ENCODE measurements at places on chromosomes 6 and 20.
A peak's percentile ranks its signal among the peaks of the same experiment; 100 is the strongest.

DNA sequence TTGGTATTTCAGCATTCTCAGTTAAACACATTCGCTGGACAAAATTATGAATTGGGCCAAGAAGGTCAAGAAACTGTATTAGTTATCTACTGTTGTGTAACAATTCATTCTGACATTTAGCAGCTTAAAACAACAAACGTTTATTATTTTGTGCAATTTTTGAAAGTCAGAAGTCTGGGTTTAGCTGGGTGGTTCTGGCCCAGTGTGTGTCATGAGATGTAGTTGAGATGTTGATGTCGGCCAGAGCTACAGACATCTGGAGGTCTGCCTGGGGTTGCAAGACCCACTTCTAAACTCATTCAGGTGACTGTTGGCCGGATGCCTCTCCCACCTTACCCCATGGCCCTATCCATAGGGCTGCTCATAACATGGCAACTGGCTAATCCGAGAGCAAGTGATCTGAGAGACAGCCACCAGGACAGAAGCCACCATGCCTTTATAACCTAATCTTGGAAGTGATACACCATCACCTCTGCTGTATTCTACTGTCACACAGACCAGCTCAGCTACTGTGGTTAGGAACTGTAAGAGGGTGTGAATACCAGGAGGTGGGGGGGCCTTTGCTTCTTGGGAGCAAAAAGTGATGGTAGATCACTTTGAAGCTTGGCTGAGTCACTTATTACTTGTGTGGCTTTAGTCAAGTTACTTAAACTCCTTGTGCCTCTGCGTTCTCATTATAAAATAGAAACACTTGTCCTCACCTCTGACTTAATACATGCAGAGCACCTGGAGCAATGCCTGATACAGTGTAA lies 217.0 kb upstream of the MYLIP start:
- no peak for DNase-seq

- peak; percentile 18 for DNase-seq
Observed at GRCh38 chr6:167779129-167779992, 47.4 kb upstream of the AFDN start.

DNA sequence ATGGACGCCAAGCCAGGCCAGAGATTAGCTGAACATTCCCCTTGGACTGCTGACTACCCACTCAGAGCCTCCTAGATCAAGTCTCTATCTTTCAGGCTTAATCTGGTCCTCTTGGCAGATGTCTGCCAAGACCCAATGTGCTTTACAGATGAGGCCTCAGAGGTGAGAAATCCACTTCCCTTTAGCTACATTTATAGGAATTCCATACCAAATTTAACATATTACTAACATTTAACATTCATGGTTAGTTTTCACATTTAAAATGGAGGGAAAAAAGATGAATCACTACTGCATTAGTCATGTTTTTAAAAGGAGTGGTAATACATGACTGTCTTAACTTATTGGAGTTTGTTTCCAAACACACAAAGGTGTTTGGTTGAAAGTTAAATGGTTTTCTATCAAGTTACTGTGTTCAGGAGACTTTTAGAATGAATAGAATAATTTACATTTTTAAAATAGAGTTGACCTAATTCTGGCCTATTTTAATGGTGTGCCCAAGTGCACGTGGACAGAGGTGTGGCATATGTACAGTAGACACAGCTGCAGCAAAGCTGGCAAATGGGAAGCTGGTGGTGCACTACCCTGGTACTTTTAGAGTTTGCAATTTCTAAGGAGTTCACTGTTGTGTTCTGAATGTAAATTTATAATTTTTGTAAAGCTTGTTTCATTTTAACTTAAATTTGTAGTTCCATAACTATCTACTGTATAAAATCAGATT lies 41.9 kb upstream of the CALHM6 start:
- no peak for DNase-seq

DNA sequence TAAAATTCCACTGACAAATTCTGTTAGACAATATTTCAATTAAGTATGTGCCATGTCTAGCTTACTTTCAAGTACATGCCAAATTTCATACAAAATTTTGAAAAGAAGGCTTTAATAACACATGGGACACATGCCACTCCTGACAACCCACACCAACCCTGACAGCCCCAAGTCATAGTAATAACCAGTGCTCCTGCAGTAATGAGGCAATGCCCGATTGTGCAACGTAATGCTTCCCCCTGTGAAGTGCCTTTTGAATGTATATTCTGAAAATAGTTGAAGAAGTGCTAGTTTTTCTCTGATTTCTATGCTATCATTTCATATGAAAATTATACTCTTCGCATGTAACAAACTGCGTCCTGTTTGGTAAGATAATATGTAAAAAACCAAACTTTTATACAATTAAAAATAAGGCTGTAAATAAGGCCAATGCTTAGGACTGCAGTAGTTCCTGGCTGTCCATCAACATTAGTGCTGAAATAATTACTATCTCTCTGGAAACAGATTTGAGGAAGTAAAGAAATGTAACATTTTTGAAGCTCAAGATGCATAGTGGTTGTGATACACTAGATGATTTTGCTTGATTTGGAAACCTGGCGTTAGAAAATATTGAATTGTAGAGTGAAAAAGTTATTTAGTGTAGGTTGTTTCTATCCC lies 125.8 kb upstream of the BCLAF1 start:
- DNase-seq: no peak

DNA sequence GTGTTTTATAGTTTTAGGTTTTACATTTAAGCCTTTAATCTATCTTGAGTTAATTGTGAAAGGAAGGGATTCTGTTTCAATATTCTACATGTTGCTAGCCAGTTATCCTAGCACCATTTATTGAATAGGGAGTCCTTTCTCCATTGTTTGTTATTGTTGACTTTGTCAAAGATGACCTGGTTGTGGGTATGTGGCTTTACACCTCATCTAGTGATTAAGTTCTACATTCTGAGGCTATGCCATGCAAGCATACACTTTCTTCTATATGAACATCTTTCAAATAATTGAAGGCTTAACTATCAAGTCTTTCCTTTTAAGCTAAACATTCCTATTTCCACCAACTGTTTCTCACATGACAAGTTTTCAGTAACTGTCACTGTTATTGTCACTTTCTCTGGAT lies 46.1 kb downstream of the ME1 start:
- no peak for DNase-seq

- DNase-seq: no peak
Observed at GRCh38 chr6:138241934-138242333, 23.6 kb upstream of the PBOV1 start.

DNA sequence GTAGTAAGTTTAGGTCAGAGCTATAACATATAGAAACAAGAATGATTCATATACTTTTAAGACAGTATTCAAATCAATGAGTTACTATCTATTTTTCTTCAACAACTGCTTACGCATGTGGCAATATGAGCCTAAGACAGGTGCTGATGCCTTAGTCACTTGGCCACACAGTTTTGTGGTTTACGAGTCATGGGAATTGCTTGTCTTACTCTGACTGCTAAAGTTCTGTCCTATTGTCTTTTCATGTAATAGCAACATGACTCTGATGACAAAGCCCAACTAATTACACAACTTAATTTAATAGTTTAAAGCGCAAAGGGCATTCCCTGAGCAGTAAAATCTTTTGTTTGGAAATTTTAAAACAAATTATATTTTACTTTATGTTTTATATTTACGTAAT lies 159.3 kb upstream of the CENPW start:
- no peak for DNase-seq

GRCh38 chr20:57911512-57912226 lies 201.9 kb upstream of the PMEPA1 start:
- DNase-seq: no peak

GRCh38 chr20:45588800-45589199 lies 9.7 kb upstream of the WFDC8 start:
- DNase-seq: no peak

DNA sequence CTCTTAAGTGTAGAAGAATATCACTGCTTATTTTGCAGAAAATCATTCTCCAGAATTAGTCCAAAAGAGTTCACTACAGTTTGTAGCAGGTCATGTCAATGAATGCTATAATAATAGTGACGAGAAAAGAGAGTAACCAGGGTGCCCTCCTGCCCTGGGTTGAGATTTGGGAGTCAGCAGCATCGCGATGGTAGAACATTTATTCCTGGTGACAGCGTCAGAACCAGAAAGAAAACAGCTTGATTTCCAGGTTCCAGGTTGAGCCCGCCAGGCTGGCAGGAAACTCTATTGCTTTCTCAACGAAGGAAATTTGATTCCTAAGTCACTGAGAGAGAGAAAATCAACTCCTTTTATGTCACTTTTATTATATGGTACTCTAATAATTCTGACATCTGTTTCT lies 550.3 kb downstream of the QKI start:
- no peak for DNase-seq

- DNase-seq: peak; percentile 94
Observed at GRCh38 chr6:44219053-44219814, 2.5 kb downstream of the MYMX start.

- DNase-seq: no peak
Observed at GRCh38 chr20:31633339-31633914, 4.3 kb upstream of the COX4I2 start.

DNA sequence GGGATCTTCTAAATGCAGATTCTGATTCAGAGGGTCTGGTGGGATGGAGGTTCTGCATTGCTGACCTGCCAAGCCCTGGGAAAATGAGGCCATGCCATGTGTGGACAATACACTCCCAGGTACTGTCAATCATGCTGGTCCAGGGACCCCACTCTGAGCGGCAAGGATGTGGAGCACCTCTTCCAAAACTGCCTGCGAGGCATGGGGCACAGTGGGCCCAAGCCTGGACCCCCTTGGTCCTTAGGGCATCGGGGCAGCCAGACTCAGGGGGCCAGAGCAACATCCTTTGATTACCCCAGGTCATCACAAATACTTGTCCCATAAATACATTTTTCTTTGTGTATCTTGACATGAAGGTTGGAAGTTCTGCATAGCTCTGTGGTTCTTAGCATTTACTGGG lies 76.8 kb upstream of the NXT1 start:
- no peak for DNase-seq

DNA sequence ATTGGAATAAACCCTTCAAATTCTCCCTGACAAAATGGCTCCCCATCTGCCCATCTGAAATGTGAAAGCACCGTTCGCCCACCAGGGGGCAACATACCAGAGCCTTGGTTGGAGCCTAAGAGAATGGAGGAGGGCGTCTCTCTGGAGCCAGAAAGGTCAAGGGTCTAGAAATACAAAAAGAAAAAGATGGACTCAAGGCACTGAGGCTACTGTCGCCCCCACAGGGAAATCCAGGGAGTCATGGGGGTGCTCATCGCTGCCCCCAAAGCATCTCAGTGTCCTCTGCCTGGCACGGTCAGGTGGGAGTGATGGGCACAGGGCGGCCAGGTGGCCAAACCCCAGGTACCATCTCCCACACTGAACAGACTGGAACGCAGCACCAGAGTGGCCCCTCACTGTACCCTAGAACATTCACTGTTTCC lies 136.3 kb downstream of the ZMYND8 start:
- no peak for DNase-seq

DNA sequence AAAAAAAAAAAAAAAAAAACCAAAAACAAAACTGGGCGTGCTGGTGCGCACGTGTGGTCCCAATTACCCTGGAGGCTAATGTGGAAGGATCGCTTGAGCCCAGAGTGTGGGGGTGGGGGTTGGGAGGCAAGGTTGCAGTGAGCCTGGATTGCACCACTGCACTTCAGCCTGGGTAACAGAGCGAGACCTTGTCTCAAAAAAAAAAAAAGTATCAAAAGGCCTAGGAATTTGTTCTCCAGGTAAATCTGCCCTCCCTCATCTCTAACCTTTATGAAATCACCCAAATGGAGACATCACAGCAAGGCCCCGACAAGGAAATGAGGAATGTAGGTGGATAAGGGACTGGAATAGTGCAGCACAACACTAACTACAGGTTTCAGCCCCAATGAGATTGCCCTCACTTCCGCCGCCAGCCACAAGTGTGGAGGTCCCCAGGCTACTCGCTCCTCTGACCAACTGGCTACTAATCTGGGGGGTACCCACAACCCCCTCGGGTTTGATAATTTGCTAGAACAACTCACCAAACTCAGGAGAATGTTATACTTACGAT lies 36.8 kb upstream of the DDR1 start:
- peak; percentile 31 for DNase-seq

GRCh38 chr6:52362443-52363227 lies 684 bp downstream of the PAQR8 start:
- DNase-seq: peak; percentile 94

DNA sequence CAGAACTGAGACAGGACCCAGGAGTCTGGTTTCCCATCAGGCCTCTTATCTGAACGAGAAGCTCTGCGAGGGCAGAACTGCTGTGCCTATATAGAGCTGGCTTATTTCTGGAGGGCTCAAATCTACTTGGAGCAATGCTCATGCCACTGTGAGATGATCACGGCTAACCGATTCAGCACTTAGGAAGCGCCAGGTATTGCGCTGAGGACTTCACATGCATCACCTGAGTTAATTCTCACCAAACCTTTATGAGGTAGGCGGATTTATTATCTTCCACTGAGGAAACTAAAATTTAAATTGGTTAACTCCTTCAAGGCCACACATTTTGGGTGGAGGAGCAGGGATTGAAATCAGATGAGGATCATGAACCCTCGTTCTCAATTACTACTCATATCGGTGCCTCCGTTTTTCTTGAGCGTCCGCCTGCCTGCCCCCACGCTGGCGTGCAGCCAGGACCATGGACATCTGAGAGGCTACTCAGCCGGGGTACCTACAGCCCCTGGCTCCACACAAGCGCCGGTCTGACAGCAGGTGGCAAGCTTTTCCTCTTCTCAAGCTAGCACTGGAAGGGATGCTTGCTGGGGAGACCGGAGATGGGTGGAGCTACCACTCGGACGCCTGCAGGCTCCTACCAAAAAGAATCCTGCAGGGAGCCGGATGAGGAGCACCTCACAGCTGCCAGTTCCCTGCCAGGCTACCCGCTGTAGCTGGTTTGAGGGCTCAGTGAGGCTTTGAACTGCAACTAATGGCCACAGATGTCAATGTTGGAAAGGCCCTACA lies 1.0 kb upstream of the PCIF1 start:
- peak; percentile 98 for DNase-seq

DNA sequence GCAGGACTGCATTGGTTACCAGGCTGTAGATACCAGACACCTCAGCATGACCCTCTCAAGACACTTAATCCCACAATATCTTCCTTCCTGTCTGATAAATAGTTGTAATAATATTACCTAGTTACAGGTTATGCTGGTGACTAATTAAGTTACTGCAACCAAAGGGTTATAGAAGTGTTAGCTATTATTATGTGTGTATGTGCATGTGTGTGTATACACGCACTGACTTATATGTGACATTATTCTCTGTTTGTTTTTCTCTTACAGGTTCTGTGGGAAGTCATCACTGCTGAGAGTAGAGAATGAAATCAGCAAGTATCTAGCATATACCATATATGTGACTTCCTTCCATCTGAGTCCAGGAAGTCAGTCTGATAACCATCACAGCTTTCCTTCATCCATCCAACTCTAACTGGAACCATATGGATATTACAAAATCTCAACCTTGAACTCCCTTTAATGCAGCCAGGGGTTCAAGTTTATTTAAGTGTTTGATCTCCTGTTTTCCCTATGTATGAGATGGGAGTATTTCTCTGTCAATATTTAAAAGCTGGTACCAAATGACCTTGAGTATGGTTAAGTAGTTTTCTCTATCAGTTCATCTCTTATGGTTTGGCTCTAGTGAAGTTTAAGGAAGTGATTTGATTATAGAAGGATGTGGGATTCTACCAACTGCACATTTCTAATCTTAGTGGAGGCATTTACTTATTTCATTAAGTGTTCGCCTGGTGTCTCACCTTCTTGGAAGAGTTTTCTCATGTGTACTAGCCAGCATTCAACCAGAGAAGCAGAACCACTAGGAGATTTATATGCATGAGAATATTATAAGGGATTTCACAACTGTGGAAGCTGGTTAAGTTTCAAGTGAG lies 313.2 kb downstream of the HIVEP2 start:
- no peak for DNase-seq

All from osteoblast (primary cell).